ENCODE measurements at places on chromosomes 6 and 20.

DNA sequence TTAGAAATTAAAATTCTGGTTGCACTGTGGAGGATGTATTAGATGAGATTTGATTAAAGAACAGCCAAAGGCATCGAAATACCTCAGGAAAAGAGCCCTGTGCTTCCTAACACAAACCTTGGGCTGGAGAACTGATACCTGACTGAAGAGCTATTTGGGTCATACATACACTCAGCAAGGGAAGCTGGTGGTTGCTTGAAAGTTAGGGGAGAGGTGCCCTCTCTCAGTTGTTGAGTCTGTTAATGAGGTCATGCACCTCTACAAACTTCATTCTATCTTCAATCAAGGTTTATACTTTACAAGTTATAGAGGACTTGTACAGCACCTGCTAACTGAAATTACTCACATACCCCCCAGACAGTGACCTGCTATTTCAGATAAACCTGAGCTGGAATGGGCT is 25.5 kb downstream of the FAM184A start:
- no peak for DNase-seq

DNA sequence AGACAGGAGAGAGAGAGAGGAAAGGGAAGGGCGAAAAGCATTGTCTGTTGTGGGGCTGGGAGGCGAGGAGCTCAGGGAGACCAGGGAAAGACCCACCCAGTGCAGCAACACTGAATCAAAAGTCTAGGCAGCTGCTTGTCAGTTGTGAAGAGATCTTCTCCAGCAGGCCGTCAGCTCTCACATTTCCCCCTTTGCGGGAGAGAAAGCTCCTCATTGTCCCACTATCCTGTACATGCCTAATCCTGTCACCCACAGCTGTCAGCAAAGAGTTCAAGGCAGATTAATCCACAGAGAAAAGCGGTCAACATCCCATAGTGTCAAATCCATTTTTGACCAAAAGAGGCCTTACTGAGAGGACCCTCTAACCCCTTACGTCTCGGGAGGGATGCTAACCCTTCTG is 27.3 kb downstream of the RNF182 start:
- no peak for DNase-seq

DNA sequence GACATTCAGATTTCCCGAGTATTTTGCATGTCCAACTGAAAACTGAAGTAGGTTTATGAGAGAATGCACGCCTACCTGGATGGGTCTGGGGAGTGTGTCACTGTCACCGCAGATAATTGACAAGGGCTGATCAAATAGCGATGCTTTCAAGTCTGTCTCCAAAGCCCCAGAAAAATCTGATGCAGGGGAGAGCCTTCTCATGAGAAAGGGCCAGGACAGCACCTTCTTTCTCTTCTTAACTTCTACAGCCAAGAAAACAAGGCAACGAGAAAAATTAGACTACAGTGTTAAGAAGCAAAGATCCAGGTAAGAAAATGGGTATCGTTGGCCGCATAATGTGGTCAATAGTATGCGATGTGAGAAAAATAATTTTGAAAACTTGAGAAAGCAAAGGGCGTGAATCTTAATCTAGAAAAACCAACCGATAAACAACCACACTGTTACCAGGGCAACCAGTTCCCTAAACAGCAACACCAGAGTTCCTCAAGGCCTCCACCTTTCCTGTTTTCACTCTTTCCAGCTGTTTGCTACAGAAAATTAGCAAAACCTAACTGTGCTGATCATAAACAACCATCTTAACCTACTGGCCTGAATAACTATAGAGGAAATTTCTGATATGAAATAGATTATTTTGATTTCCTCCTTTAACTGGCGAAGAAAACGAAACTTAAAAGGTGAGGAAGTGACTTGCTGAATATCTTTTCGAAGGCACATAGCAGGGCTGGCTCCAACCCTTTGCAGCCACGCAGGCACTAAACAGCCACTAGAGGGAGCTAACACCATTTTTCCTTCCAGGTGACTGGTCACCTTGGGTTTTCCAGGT is 2.6 kb downstream of the TAGAP start:
- DNase-seq: peak; percentile 80

DNA sequence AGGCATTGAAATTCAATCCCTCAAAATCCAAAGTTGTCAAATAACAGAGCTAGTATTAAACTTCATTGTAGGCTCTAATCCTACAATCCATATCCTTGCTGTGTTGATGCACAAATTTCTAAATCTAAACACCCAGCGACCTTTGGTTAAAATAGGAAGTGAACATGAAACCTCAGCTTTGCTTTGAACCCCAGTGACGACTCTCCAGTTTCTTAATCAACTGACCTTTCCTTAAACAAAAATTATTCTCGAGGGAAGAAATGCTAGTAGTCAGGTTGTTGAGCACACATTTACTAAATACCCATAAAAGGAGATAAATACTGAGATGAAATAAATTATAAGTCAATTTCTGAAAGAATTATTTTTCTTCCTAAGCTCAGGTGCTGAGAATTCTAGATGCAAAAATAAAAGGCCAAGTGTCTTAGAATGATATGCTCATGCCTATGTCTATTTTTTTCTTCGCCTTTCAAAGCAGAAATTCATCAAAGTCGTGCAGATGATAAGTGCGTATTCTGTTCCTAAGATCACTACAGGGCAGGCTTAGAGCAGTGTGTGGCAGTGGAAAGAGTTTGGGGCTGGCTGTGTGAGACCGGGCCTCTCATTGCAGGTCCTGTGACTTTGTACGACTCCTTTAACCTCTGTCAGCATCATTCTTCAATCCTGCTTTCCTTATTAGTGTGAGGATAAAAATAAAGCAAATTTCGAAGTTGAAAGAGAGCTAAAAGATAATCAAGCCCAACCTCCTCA is 208.7 kb downstream of the PRL start:
- DNase-seq: no peak

DNA sequence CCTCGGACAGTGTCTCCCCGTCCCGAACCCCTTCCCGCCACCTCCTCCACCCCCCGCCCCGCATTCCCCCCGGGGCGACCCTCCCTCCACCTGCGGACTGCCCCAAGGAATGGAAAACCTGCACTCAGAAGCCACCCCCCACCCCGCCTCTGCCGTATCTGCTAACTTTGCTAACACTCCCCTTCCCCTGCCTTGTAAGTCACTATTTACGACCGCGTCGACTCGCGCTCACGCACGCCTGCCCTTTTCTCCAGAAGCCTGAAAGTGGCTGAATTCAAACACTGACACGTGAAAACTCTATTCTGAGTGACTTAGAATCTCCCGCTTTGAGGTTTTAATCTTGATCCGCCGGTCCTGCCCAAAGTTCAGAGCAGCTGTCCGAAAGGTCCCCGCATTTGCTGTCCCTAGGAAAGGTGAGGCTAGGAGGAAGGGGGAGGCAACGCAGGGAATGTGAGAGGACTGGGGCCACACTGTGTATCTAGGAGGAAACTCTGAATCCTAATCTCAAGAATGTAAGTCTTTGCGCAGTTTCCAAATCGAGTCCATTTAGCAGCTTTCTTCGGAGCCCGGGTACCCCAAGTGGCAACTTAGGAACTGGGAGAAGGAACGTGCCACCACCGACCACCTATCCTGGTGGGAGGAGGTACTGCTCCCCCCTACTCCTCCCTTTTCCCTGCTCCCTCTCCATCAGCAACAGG is 9.3 kb upstream of the POU3F2 start:
- DNase-seq: no peak

DNA sequence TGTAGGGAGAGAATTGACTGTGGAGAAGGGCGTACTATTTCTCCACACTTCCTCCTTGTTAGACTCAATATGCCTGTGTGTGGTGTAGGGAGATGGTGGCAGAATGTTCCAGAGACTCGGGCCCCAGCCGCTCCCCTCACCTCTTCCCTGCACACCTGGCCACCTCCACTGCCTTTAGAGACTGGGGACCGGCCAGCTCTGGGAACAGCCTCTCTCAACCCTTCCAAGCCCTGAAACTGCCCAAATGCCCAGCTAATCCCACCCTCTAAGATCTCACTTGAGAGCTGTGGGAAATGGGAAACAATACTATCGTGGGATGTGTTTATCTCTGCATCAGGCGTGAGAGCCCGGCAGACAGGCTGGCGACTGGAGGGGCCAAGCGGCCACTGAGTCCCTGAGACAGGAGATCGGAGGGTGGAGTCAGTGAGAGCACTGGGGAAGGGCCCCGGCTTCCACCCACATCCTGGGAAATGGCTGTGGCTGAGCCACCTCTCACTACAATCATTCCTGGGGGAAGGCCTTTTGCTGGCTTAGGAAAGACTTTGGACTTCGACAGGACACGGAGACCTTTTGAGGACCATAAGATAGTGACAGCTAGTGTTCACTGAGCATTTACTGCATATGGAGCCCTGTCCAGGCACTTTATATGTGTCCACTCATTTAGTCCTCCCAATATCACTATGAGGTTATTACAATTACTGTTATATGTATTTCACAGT is 31.0 kb upstream of the MRPS18A start:
- DNase-seq: no peak

DNA sequence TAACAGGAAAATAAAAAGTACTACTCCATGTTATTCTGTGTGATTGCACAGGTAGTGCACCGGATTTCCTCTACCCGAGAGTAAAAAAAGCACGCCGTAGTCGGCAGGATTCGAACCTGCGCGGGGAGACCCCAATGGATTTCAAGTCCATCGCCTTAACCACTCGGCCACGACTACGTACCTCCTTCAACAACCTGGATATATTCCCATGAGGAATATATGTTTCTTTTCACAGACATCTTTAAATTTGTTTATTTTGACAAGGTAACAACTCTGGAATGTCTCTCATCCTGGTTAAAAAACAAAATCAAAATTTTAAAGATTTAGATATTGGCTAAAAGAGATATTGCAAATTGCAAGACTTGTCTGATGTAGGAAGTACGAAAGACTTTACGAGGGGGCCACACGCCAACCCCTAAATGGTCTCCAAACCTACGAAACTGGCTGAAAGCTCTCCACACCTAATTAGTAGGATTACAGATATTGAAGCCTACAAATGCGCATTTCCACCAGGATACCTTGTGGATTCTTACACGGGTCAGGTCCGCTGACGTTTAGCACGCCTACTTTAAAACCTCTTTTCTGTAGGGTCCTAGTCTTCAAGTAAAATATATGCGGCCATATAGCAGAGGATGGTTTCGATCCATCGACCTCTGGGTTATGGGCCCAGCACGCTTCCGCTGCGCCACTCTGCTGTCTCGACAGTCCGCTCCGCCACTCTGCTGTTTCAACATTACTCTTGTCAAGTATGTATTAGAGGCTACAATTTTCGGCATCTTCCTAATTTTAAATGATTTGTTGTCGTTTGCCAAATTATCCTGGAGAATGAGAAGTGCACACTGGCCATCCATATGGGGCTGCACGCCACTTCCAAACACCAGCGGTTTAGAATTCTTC is 52.2 kb upstream of the BTN3A2 start:
- DNase-seq: no peak

- no peak for DNase-seq
Measured at GRCh38 chr20:8583566-8584043, 451.5 kb downstream of the PLCB1 start.

DNA sequence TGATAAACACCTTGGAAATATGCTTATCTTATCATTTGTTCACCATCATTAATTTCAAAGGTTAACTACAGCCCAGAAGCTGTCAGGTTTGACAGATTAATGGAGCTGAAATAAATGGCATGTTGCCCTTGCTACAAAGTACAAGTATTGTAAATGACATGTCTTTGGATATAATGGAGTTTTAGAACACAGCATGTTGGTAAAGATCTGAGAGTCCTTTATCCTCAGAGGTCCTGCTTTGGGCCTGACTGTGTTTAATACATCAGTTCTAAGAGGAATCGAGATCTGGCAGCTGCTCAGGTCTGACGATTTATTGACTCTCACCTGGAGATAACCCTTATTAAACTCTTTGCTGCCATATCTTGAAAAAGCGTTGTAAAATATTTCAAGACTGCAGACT is 222.7 kb upstream of the OPRM1 start:
- no peak for DNase-seq

GRCh38 chr6:111653979-111654378 is 48.3 kb upstream of the TRAF3IP2 start:
- no peak for DNase-seq

All from iPS DF 19.7 (cell line).